ENCODE measurements at places on chromosomes 16 and 17.

GRCh38 chr17:76274112-76274956 is 9.2 kb downstream of the UBALD2 start:
- no peak for DNase-seq

DNA sequence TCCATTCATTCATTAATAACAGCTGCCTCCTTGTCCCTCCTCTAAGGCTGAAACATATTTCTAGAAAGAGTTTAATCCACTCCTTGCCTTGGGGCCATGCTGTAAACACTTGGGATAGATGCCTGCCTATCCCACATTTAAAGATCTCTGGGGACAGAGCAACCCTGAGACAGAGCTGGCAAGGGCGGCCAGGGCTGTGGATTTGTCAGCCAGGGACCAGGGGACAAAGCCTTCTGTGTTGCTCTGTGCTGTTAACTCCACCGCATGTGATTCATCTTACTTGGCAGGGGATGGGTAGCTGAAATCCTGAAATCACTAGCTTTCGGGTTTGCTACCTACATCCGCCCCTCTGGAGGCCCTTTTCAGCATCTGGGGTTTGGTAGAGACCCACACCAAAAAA is 392.9 kb downstream of the SLC39A11 start:
- no peak for DNase-seq

DNA sequence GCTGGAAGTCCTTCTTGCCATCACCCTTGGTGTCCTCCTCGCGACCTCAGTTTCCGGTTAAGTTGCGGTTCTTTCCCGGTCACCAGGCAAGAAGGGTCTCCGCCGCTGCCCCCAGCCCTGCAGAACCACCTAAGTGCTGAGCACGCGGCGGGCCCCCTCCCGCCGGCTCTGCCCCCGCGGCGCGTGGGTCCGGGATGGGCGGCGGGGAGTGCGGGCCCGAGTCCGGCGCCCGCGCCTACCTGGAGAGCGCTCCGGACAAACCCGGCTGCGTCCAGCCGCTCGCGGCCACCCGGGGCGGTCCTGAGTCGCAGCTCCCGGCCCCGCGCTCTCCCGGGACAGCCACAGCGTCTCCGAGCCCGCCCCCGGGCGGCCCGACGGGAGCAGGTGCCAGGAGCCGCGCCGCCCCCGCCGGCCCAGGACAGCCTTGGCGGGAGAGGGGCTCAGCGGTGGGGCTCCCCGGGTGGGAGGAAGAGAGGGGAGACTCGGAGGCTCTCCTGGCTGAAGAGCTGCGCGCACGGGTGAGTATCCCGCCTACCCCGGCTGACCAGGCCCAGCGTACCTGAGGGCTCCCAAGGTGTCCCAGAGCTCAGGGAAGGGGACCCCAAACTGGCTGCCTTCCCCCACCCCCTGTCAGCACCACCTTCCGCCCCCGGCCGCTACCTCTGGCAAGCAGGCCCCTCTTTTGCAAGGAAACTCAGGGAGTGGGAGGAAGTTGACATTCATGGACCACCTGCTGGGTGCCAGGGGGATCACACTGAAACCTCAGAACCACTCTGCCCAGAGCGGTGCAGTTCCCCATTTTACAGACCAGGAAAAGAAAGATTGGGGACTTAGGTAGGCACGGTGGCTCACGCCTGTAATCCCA is 22.2 kb upstream of the C17orf113 start:
- DNase-seq: no peak

DNA sequence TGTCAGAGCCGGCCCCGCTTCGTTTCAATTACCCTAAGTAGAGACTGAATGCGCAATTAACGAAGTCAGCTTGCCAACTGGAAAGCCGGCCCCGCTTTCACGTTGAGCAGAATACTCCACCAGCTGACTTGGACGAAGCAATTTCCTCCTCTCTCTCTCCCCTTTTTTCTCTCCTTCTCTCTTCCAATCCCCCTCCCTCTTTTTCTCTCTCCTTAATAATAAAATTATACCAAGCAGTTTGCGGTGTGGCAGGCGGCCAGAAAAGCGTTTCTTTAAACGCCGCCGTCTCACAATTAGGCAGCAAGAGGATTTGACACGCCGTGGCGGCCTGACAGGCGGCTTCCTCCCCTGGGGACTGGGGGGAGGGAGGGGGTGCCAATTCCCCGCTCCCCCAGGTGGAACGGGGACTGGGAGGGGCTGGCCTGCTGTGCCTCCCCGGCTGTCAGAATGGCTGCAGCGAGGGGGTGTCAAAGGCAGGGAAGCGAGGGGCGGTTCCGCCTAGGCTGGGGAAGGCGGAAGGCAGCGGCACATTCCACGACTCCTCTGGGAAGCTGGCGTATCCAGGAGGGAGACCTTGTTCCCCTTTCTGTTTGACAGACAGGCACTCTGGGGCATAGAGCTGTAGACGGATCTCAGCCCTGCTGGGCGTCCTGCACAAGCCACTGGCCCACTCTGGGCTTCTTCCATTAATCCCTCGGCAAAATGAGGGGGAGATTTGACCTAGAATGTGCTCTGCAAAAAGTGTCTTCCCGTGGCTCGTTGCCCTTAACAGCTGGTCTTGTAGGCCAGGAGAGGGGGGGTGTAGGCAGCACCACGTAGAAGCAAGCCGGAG is 52.7 kb downstream of the SREBF1 start:
- DNase-seq: no peak

- no peak for DNase-seq
Observed at GRCh38 chr17:35460354-35460851, 11.8 kb upstream of the SLFN13 start.
